ENCODE measurements at places on chromosomes 7 and 10.

DNA sequence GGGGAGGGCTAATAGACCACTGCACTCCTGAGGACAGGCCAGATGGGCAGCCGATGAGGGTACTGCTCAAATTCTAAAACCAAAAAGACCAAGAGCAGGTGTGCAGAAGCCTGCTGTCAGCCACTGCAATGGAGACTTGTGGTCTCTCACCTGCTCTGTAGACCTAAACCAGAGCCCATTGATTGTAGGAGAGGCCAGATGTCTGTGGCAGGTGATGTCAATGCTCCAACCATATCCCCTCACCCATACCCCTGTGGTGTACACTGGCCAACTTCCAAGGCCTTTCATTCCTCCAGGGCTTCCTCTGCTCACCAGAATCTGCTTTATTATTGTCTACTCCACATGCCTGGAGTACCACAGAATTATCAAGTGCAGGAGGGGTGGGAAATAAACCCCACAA, 116.9 kb upstream of the CHST15 start:
- no peak for DNase-seq

DNA sequence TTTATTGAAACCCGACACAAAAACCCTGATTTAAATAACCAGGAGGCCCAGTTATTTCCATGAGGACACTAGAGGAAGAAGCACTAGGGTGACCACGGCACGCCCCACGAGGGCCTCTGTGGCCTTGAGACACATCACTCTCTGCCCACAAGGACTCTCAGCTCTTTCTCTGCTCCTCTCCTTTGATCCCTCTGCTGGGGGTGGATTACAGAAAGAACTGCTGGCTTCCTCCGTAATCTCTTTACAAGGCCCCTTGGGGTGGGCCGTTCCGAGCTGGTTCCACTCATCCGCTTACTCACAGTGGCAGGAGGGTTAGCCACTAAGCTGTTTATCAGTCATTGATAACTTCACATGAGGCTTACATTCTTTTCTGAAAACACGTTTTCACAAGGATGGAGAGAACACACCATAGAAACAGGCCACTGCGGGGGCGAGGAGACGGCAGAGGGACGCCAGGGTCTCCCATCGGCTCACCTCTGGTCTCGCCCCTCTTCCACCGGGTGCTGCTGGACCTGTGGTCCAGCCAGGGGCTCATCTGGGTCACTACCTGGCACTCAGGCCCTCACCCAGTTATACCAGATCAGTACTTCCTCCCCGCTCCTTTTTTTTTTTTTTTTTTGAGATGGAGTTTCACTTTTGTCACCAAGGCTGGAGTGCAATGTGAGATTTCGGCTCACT, 17.6 kb upstream of the PFKFB3 start:
- no peak for DNase-seq

- DNase-seq = no peak
Measured at GRCh38 chr10:60257767-60258428, 131.8 kb downstream of the ANK3 start.

DNA sequence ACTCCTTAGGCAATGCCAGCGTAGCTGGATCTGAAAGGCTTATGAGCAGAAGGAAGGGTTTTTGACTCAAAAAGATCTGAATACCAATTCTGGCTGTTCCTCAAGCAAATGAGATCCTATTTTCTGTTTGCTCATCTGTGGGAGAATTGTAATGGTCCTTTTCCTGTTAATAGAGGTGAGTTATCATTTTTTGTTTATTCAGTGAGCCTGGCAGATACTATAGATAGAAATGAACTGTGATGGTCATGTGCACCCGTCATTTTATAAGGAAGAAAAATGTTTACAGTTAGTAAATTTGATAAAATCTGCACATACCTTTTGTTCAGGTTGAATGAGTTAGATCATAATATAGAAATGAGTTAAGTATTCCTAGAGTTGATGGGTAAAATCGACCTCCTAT, 97.7 kb downstream of the ACTR3B start:
- no peak for DNase-seq

- DNase-seq = peak; percentile 94
Measured at GRCh38 chr7:74026903-74027682, 880 bp upstream of the ELN start.

DNA sequence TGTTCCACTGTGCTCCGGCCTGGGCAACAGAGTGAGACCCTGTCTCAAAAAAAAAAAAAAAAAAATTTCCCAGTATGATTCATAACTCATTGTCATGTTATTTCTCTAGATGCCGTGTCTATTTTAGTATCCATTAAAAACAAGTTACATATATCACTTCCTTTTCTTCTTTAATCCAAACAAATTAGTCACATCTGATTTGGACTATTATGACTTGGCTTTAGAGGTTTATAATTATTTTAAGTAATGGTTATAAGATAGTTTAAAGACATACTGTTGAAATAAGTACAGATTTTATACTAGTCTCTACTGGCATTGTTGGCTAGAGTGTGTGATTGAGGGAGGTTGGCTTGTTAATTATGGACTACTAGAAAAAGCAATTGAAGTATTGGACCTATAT, 53.3 kb downstream of the ZMYND11 start:
- DNase-seq = no peak

DNA sequence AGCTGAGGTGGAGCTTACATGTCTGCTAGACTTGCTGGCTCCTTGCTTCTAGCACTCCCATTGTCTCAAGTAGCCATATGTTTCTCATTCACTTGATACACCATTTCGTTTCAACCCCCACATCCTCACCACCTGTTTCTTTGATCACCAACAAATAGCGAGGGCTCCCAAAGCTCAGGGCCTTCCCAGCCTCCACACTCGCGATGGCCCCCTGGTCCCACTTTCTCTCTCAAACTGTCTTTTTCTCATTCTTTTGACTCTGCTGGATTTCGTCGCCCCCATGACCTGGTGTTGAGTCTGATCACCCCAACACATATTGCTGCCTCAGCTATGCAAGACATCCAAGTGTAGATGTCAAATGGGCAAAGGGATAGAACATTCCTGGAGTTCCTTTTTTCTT, 26.0 kb upstream of the SMNDC1 start:
- no peak for DNase-seq

GRCh38 chr7:149156898-149157297, 9.6 kb downstream of the ZNF398 start:
- no peak for DNase-seq

- no peak for DNase-seq
Measured at GRCh38 chr10:3071405-3072198, 4.3 kb downstream of the PFKP start.

- DNase-seq = no peak
Measured at GRCh38 chr7:69334701-69335100, 263.6 kb upstream of the AUTS2 start.

DNA sequence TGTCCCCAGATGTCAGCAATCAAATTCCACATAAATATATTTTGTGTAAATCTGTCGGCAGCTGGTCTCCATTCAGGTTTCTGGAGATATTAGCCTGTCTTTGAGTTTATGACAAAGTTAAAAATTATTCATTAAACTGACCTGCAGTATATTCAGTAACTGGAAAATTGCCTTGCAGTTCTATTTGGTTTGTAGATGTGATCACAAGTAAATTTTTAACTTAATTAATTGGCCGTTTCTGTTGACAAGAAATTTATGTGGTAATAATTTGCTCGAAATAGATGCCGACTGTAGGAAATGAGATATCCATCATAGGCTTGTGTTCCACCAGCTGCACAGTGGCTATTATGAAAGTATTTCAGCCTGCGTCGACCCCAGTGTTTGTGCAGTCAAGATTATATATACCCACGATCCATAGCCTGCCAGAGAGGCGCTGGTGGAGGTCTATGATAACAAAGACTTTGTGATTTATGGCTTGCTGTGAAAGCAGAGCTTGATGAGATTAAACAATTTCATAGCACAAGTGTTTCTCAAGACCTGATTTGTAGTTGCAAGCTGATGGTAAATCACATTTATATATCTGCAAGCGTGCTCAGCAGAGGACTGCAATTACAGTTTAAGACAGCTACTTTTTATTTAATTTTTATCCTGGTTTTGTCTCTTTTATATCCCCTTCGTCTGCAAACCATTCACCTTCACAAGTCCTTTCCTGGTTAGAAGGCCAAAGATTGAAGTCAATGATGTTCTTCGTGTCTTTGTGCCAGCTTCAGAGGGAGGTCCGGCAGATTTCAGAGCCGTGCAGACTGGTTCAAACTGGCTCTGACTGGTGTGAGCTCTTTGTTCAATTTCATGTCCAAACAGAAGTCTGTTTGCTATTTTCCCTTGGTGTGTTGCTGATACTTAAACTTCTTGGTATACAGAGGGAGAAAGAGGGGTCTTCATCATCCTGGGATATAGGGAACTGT, 850.9 kb downstream of the LRMDA start:
- no peak for DNase-seq

- no peak for DNase-seq
Measured at GRCh38 chr7:45215601-45216062, 58.0 kb downstream of the RAMP3 start.

GRCh38 chr7:80521809-80522208, 9.9 kb upstream of the GNAT3 start:
- DNase-seq = no peak

DNA sequence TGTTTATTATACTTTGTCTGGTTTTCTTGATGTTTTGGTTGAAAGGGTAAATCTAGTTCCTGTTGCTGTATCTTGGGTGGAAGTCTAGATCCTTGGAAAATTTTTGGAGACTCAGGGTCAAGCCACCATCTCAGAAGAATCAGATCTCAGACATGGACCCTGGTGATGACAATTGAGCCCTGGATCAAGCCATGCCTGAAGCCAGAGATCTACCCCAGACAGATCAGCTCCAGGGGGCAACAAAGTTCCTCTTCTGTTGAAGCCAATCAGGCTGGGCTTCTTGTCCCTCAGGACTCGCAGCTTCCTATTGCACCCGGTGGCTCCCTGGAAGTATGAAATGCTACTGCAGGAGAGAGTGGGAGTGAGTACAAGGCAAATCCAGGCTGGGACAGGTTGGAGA, 106.9 kb downstream of the UNCX start:
- no peak for DNase-seq

DNA sequence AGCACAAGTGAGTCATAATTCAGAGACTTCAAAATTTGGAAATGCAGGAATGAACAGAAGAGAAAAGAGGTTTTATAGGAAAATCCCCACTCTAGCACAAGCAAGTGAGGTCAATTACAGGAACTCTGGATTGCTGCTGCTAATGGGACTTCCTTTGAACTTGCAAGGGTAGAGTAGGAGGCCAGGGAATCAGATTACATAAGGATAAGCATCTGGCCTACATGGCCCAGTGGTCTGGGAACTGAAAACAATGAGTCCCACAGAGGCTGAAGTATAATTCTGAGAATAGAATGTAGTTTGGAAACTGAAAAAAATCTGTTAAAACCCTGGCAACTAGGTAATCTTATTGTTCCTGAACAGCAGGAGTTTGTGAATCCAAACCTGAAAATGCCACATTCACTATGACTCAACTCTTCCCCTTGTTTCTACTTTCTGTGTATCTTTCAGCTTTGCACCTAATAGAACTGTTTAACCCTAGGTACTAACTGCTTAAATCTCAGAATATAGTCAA, 66.5 kb downstream of the CTNNA3 start:
- no peak for DNase-seq

- DNase-seq = no peak
Measured at GRCh38 chr10:4331150-4331549, 494.9 kb upstream of the AKR1E2 start.

DNA sequence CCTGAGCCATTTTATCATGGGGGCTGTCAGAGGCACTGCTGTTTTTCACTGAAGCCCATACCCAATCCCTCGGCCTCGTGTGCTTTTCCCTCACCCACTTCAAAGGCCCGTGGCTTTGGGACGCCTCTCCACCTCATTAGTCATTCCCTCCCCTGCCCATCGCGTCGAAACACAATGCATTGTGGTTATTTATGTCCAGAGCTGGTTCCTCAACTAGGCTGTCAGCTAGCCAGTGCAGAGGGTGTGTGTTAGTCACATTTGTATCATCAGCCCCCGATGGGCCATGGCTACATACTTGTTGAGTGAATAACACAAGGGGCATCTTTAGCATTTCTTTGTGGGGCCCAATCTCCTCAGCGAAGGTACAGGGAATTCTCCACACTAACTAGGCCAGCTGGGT, 3.8 kb upstream of the CRCP start:
- DNase-seq = no peak

DNA sequence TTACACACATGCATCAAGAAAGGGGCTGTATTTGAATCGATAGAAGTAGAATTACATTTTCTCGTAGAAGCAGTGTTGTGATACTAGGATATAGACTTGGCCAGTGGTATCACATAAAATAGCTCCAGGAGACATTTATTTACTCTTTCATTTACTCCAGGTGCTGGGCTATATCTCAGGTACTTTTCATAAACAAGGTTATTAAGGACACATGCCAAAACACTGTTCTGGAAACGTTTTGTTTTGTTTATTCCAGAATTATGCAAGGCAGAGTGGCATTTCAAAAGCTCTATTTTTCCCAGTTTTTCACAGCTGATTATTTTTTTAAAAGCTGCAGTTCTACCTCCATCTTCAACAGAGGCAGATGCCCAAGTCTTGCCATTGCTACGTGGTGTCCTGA, 37.8 kb upstream of the SEC61G start:
- DNase-seq = no peak
